ENCODE measurements at places on chromosomes 4 and X.

DNA sequence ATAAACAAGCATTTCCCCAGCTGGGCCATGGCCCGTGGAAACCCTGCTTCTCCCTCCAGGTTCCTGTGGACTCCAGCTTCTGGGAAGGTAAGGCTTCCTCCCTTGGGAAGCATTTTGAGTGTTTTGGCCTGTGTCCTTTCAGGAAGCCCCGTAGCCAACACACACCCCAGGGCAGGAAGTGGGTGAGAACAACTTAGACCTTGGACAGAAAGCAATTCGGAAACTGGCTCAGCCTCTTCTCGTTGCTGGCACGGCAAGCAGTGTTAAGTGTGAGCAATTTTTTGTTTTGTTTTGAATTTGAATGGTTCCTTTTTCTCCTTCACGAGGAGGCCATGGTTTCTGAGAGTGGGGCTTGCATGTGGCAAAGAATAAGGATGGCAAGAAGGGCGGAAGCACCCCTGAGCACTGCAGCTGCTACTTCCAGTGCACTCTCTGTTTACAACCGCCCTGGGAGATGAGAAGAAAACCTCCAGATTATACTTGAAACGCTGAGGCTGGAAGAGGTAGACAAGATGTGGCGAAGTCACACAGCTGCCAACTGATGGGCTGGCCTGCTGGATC, 14.1 kb upstream of the CYTL1 start:
- no peaks in the 10 kb centered on the region for H3K27me3 ChIP-seq
- H3K4me1 ChIP-seq: no peaks in the 10 kb centered on the region
- no peak overlapping the region for H3K27ac ChIP-seq
- no peak for DNase-seq
- H3K36me3 ChIP-seq: no peaks in the 10 kb centered on the region

GRCh38 chr4:128228845-128229795, 58.5 kb downstream of the PGRMC2 start:
- no peaks in the 10 kb centered on the region for H3K36me3 ChIP-seq
- no peak overlapping the region for H3K27ac ChIP-seq
- no peak for DNase-seq
- no peaks in the 10 kb centered on the region for H3K27me3 ChIP-seq
- H3K4me1 ChIP-seq: peaks cover 5% of the 10 kb centered on the region

DNA sequence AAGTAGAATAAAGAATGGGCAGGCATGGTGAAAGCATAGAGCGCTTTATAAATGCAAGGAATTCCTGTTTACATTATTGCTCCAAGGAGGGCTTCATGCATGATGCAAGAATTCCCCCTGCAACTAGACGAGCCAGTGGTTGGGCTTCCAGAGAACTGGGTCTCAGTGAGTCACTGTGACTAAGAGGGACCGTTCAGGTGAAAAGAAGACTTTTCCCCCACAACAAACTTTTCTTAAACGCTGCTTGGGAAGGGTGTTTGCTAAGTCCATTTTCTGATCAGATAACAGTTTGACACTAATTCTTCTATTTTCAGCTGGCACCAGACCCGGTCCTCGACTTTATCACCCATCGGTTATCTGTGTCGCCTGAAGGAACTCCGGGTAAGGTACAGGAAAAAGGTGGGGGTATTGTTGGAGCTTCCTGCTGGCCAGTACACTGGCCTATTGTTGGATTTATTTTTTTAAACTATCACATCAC, 40.1 kb downstream of the LDB2 start:
- no peaks in the 10 kb centered on the region for H3K36me3 ChIP-seq
- DNase-seq: no peak
- H3K4me3 ChIP-seq: no peak overlapping the region
- H3K27ac ChIP-seq: no peak overlapping the region

GRCh38 chr4:74364652-74365491, at the start of gene EREG:
Gene EREG, plus strand, starts transcription at chr4:74365145. Its CDS starts 164 bp downstream, at chr4:74365309.
- H3K27ac ChIP-seq: no peak within 1 kb of the TSS
- H3K4me1 ChIP-seq: peaks cover 10% of the 10 kb centered on the region
- peak within 1 kb of the TSS; percentile 50 for H3K4me3 ChIP-seq
- no peaks in the 10 kb centered on the region for H3K36me3 ChIP-seq

DNA sequence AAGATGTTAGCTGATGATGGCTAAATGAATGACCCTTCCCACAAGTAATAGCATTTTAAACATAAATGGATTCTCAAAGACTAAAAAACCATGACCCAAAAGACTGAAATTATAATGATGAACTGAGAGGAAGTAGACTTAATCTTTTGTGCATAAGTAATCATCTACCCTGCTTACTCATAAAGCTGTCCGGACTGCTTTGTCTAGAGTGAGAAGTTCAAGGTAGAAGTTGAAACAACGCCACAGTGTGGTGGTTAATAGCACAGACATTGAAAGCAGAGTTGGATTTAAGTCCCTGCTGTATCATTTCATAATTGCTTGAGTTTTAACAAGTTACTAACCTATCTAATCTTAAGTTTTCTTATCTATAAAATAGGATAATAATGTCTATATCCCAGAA, 346.6 kb downstream of the CENPC start:
- H3K27me3 ChIP-seq: no peaks in the 10 kb centered on the region
- no peak overlapping the region for H3K27ac ChIP-seq
- no peaks in the 10 kb centered on the region for H3K4me1 ChIP-seq
- no peak overlapping the region for H3K4me3 ChIP-seq
- DNase-seq: no peak
- H3K36me3 ChIP-seq: no peaks in the 10 kb centered on the region

Measured in neural progenitor cell (in vitro differentiated cells).